ENCODE measurements at places on chromosomes 12 and 14.

DNA sequence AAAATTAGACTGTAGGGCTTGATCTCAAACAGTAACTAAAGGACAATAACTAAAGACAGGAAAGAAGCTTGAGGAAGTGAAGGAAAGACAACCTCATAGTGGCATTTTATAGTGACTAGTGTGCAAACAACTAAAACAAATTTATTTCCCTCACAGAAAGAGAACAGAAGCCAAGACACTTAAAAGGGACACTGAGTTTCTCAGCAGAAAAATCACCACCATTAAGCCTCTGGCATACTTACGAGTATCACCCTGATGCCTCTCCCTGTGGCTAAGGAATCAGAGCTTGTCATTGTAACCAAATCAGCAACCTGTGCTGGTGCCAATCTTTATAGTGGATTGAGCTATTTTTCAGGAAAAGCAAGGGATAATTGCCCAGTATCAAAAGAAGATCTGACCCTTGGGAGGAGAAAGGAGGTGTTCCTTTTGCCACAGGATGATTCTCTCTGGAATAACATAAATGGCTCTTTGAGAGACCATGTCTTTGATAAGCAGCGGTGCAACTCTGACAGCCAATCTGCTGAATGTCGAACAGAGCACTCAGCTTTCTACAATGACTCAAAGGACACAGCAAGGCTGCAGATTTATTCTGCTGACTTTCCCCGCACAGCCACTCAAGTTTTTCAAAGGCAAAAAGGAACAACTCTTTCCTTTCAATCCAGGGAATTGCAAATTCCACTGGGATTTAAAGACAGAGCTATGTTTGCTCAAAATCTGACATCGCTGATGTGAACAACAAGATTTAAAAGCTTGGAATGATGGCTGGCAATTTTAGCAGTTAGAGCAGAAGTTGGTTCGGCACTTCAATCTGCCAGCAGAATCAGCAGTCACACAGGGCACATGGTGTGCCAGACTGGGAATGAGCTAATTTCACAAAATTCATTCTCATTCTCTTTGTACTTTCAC lies 34.6 kb downstream of the ATF7 start:
- no peak for DNase-seq

- no peak for DNase-seq
Measured at GRCh38 chr14:61636779-61637178, 58.5 kb upstream of the HIF1A start.

DNA sequence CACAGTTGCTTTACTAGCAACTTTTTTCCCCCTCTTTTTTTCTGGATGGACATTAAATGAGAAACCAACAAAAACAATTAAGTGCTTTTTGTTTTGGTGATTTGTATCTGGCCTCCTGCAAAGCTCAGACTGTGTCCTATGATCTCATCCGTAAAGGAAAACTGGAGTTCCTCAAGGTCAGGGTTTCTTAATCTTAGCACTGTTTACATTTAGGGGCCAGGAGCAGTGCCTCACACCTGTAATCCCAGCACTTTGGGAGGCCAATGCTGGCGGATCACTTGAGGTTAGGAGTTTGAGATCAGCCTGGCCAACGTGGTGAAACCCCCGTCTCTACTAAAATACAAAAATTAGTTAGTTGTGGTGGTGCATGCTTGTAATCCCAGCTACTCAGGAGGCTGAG lies 28.0 kb downstream of the ENTPD5 start:
- DNase-seq: no peak

DNA sequence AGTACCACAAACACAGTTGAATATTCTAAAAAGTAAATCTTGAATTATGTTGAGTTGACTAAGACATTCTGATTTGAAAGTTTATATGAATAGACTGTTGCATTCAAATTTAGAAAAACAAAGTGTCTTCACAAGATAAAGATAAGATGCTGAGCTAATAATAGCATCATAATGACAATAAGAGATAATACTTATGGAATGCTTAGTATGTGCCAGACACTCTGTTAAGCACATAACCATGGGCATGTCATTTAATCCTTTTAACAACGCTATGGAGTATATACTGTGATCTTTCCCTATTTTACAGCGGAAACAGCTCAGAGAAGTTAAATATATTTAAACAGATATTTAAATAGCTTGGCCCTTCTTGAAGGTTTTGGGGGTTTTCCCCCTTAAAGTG lies 163.4 kb downstream of the SRGAP1 start:
- DNase-seq: no peak

DNA sequence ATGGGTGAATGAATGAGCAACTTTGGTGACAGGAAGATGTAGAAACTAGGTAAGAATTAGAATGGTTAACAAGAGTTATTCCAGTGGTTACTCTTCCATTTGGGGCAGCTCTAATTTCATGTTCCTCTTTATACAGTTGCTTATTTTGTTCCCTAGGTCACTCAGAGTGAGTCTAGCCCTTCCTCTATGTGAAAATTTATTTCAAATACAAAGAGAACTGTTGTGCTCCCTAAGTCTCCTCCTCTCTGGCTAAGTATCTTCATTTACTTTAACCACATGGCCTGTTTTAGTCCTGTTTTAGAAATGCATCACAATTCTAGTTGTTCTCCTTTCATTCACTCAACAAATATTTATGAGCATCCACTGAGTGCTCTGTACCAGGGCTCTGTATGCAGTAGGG lies 51.1 kb upstream of the HIF1A start:
- no peak for DNase-seq

DNA sequence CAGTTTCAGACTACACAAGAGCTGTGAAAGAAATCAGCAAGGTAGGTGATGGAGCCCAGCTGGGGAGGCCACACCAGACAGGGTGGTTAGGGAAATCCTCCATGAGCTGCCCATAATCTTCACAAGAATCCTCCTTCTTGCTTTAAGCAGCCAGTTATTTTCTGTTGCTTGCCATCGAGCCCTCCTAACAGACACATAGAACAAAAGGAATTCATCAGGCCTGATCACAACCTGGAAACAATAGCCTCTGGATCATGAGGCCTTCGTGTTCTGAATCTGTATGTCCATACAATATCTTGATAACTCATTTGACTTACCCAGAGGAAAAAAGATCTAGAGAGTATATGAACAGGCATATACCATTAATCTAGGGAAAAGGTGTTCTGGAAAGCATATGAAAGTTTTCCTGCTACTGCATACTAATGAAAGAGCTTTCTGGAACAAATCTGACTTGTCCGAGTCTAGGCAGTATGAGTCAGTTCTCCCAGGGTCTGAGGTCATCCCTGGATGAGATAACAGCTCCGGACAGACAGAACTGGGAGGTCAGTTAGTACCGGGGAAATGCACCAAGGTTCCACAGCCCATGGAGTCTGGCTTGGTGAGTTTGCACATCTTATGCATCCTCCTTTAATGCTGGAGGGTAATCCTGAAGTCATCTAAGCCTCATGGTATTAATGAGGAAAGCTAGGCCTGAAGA lies 52.8 kb upstream of the ELK3 start:
- DNase-seq: no peak
